Hematopoietic multipotent progenitor cell treated with erythropoietin and hydrocortisone succinate and interleukin-3 and kit ligand, for 17 days (in vitro differentiated cells): ENCODE measurements at places on chromosomes 7 and 10.

GRCh38 chr10:48547061-48547895 is 57.6 kb downstream of the ARHGAP22 start:
- DNase-seq: no peak

GRCh38 chr7:3453398-3453797 is 152.3 kb downstream of the SDK1 start:
- no peak for DNase-seq

- no peak for DNase-seq
Observed at GRCh38 chr10:11224792-11225416, 207.2 kb downstream of the CELF2 start.

DNA sequence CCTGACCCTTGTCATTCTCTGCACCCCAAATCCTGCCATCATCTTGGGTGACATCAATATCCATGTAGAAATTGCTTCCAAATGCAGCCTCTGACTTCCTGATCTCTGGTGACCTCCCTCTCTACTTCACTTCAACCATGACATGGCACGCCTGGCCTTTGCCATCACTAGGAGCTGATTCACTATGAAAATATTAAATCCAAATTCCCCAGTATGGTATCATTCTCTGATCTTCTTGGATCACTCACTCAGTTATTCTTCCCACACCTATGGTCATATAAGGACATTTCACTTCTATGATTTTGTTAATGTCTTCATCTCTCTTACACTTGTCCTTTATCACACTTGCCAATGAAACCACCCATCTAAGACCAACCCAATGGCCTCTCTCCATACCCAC is 73.7 kb upstream of the ODAD2 start:
- DNase-seq: no peak

- DNase-seq: no peak
Observed at GRCh38 chr10:52368725-52369124, 54.6 kb downstream of the DKK1 start.

DNA sequence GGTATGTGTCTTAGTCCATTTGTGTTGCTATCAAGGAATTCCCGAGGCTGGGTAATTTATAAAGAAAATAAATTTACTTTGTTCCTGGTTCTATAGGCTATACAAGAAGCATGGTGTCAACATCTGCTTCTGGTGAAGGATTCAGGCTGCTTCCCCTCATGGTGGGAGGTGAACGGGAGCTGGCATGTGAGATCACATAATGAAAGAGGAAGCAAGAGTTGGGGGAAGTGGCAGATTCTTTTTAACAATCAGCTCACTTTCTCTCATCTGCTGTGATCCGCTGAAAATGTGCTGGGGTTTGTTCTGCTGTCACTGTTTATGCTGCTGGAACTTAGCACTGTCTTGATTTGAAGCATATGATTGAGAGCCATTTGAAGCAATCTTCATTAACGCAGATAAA is 730.0 kb upstream of the SORCS1 start:
- DNase-seq: no peak

DNA sequence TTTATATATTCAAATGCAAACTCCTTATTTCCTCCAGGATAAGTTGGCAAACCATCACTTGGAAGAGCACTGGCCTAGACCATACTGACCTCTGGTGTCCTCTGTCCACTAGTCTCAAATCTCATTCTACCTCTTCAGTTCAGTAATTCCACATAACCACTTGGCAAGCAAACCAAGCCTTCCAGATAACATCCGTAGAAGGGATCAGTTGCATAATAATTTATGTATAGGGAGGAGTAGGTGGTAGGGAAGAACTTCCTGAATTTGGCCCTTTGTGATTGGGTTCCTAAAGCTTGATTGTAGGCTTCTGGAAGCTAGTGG is 55.0 kb downstream of the WAC start:
- DNase-seq: peak; percentile 48

DNA sequence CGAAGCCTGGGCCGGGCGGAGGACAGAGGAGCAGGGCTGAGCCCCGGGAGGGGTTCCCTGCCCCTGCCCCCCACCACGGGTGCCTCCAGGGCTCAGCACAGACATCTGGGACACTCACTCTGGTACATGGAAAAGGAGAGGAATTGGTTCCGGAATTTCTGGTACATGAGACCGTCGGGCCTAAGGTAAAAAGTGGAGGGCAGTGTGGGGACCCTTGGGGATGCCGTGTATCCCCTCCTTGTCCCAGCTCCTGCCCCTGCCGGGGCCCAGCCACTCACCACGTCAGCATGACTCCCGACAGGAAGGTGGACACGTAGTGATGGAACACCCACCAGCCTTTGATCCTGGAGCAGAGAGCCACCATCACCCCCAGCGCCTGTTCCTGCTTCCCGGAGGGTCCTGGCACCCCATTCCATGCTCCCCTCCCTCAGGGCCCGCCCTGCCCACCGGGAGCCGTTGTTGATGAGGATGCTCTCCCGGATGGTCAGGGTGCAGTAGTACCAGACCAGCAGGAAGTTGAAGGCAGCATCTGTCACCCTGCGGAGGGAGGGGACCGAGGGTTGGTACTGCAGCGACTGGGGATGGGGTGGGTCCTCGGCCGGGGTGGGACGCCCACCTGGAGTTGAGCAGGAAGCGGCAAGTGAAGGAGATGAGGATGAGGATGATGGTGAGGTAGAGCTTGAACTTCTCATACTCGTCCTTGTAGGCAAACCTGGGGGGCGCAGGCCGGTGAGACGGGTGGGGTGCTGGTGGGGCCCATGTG is 6.4 kb downstream of the TMEM120A start:
- DNase-seq: no peak

GRCh38 chr10:1070919-1071318 is 14.7 kb downstream of the WDR37 start:
- no peak for DNase-seq

- DNase-seq: no peak
Observed at GRCh38 chr10:7218968-7219367, 191.9 kb downstream of the SFMBT2 start.

DNA sequence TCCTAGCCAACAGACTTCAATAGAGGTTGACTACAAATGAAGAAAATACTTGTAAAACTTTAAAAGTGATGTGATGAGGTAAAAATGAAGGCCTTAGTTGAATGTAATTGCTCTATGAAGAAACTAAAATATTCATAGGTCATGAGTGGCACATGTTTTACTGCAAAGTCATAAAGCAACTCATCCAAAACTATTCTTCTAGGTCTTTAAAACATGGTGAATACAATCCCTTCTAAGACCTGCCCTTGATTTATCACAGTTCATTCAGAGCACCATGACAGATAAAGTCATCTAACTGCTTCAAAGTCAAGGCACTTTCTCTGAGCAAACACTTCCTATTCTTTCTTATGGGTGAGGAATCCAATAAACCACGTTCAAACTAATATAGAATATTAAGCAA is 713.5 kb downstream of the SORCS1 start:
- no peak for DNase-seq

GRCh38 chr7:39453743-39454355 is 112.4 kb upstream of the YAE1 start:
- peak; percentile 57 for DNase-seq

DNA sequence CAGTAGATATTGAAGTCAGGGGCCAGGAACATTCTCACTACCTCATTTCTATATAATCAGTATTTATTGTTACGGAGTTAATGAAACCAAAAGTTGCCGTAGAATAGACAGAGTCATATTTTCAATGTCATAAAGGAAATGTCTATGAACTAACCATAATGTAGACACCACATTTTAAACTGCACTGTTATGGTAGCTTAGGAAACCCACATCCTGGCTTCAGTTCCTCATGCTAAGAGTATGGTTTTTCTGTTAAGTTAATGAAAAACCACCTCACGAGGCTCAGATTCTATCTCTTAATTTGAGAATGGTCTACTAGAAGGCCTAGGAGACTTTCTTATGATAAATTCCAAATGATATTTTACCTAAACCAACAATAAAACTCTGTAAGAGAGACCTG is 166.5 kb downstream of the TMEM26 start:
- no peak for DNase-seq

DNA sequence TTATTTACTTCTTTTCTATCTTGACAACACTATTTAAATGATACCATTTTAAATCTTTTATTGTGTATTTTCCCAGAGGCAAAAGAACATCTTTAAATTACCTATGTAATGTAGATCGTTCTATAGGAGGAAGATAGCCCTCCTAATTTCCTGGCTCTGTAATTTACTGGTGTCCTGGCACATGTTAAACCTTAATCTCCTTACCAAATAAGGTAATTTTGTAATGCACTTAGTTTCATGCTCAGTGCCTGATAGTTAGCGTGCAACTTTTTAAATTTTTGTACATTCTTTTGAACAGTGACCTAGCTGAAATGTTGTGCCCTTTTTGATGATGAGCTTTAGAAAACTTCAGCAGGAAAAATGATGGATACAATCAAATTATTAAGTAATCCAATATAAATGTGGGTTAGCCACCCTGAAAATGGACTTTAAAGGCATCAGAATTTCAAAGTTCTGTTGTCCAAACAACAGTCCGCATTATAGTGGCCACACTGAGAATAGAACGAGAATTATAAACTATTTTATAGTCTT is 81.4 kb downstream of the ABCB5 start:
- peak; percentile 61 for DNase-seq

DNA sequence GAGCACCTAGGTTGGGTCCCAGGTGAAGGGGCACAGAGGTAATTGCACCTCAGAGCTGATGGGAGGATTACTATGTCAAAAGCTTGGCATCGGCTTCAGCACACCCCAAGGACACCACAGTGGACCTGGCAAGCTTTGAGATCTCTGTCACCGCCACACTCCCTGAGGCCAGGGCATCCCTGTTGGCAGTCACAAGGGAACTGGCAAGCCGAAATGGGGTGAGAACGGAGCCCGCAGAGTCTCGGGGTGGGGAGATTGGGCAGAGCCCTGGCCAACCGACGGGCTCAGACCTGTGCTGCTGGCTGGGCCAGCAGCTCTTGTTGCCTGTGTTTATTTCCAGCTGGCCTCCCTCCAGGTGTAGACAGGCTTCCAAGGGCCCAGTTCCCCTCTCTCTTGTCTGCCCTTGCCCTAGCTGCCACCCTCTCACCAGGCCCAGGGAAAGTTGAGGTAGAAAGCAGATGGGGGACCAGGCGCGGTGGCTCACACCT is 2.5 kb downstream of the HSPB1 start:
- no peak for DNase-seq

DNA sequence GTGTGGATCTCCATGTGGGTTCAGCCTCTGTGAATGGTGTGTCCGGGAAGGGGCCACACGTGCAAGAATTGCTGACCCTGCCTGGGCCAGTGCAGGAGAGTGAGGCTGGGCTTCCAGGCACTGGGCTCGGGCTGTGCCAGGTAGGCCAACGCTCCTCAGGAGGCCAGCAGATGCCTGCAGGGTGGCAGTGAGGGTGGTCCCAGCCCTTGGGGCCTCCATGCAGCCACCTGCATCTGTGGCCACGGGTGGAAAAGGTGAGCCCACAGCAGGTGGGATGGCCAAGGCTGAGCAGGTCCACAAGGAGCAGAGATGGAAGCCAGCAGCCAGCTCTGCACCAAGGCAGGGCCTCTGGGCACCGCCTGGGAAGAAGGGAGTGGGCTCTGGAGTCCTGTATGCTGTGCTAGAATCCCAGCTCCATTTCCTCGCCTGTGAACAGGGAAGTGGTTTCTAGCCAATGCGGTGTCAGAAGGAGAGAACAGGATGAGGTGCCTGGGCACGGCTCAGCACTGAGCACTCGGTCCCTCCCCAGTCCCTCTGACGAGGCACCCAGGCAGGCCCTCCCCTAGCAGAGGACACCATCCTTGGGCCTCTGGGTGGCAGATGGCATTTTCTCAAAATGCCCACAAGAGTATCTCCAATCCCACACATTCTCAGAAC is 31.1 kb upstream of the RET start:
- no peak for DNase-seq

- no peak for DNase-seq
Observed at GRCh38 chr7:120992965-120993494, 4.5 kb downstream of the CPED1 start.
